ENCODE measurements at places on chromosomes 3 and 15.

GRCh38 chr3:29581311-29581710 lies 300.4 kb downstream of the RBMS3 start:
- DNase-seq = no peak

DNA sequence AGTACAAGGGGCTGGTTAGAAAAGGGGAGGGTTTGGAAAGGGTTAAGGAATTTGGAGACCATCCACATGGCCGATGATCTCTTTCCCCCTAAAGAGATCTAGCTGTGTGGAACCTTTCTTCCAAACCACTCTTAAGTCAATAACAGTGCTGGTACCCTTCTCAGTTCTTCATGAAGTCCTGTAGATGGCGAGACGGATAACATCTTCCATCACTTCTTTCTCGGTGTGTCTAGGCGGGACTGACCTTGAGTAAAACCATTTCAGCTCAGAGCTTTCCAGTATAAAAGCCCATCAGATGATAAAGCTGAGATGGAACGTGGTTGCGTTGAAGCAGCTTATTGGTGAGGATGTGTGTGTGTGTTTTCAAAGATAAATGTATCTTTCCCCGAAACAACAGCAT lies 151.5 kb upstream of the BHLHE40 start:
- DNase-seq = no peak

GRCh38 chr3:141388823-141389621 lies 20.7 kb downstream of the ZBTB38 start:
- DNase-seq = no peak

GRCh38 chr3:52498137-52499054 lies 3.3 kb downstream of the STAB1 start:
- no peak for DNase-seq

DNA sequence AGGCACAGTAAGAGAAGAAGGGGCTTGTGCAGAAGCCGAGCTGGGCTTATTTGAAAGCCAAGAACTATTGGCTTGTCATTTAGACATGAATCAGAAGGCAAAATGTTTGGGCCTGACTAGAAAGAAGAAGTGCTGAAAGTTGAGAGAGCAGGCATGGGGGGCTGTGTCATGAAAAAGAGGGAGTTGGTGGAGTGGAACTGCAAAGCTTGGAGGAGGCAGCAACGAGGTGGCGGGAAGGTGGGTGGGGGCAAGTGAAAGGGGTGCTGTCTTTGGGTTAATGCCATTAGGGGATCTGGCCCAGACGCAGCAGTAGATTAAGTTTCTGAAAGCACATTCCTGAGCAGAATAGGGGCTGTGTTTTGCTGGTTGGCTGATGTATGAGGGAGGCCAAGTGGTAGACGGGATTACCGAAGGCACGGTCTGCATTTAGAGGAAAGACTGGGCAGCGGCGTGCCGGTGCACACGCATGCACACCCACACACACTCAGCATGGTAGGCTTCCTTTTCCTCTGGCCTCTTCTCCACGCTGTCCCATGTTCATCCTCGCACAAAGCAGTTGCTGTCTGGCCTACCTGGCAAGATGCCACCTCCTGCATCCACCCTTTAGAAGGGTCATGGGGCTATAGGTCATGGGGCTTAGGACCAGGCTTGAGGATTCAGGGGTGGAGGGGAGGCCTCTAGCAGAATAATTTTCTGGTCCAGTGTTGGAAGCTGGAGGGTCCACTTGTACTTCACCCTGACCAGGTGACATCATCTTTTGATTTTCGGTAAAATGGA lies 43.0 kb downstream of the BOC start:
- no peak for DNase-seq

DNA sequence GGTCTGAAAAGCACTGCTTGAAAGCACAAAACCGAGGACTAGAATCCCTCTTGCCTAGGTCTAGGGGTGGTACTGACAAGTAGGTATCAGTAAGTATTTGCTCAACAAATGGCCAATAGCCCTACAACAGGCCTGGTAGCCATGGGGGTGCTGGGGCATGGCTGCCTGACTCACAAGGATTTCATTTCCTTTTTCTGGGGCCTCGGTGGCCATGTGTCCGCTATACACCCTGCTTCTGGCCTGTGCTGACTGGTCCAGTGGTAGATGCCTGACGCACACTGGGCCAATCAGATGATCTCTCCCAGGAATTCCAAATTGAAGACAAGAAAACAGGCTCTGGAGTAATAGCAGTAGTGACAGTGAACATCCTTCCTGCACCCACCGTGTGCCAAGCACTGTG lies 29.4 kb downstream of the MELTF start:
- no peak for DNase-seq

DNA sequence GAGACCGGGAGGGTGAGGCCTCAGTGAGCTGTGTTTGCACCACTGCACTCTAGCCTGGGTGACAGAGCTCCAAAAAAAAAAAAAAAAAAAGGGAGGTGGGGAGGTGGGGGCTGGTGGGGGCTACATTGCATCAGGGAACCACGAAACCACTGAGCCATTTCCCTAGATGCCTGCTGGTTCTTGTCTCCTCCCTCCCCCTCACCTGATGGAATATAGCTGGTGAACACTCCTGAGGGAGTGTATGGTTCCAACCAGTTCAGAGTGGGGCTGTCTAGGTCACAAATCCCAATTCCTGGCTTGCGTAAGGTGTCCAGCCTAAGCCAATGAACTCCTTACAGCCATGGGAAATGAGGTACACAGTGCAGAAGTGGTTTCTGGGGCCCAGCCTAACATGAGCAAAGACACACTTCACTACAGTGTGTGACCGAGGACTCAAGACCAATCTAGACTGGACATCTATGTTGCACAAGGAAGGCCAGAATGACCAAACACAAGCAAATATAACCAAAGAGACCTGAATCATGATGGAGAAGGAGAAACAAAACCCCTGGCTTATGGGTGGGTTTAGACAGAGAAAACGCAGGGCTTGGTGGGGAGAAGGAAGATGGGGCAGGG lies 39.1 kb upstream of the OSBPL11 start:
- DNase-seq = no peak

DNA sequence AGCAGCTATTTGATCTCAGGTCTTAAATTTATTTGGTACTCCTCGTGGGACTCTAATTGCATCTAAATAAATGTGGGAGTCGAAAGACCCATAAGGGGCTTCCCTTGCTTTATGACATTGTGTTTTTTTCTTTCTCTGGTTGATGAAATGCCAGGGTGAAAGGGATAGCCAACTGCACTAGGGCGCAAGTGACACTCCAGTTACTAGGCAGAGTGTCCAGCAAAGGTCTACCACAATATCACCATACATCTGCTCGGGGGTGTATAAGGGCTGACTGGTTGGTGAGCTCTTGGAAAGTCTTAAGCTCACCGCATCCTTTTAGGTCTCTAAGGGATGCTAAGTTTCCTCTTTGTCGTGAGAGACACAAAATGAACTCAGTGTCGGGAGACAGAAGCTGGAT lies 54.0 kb downstream of the PGBD4 start:
- no peak for DNase-seq

- no peak for DNase-seq
These were observed 55.0 kb upstream of the CHD2 start for GRCh38 chr15:92845126-92845508.

- DNase-seq = no peak
These were observed 11.4 kb downstream of the TIPARP start for GRCh38 chr3:156685752-156686151.

- DNase-seq = no peak
These were observed 4.8 kb downstream of the SCG5 start for GRCh38 chr15:32646291-32646690.

- DNase-seq = no peak
These were observed 167.7 kb upstream of the NECTIN3 start for GRCh38 chr3:110903771-110904519.

DNA sequence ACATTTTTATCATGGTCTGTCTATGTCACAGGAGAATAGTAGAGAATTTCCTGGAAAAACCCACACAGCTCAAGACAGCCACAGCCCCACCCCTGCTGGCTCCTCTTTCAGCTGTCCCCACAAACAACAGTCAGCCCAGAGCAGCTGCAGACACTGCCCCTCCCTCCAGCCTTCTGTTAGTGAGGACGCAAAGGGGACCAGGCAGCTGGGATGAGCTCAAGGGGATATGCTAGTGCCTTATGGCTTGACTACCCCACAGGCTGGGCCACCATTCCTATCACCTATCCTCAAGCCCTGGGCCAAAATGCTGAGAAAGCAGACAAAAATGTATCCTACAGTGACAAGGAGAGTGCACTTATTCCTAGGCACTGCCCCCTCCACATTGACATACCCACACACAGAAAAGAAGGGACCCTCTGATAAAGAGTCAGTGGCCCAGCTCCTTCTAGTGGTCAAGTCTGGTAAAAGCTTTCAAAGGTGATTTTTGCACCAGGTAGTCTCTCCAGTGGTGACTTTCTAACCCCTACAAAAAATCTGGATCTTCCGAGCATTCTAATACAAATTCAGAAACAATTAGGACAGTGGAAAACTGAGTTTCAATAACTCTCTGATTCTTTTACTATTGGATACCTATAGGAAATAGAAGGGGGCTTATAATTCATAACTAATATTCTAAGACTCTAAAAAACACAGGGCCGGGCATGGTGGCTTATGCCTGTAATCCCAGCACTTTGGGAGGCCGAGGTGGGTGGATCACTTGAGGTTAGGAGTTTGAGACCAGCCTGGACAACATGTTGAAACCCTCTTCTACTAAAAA lies 3.0 kb upstream of the MAP1A start:
- no peak for DNase-seq

- DNase-seq = no peak
These were observed 57.0 kb upstream of the GPR149 start for GRCh38 chr3:154486949-154487348.

GRCh38 chr3:141767066-141767465 lies 3.9 kb downstream of the GRK7 start:
- no peak for DNase-seq

GRCh38 chr15:59208613-59209249 lies 2.1 kb downstream of the LDHAL6B start:
- DNase-seq = no peak

- DNase-seq = no peak
These were observed 156.3 kb upstream of the STRIT1 start for GRCh38 chr3:155449613-155450267.

- peak; percentile 23 for DNase-seq
These were observed 28.9 kb downstream of the IGSF10 start for GRCh38 chr3:151431940-151432339.

GRCh38 chr3:194130807-194131589 lies 5.0 kb upstream of the HES1 start:
- DNase-seq = peak; percentile 95

- DNase-seq = no peak
These were observed 304.8 kb downstream of the LPP start for GRCh38 chr3:188458756-188459155.
